ENCODE measurements at places on chromosomes 16 and 17. TPM values are rescaled to one million over a fixed set of nuclear protein-coding genes. Genes with fewer than 3 reads are reported as not detected.

DNA sequence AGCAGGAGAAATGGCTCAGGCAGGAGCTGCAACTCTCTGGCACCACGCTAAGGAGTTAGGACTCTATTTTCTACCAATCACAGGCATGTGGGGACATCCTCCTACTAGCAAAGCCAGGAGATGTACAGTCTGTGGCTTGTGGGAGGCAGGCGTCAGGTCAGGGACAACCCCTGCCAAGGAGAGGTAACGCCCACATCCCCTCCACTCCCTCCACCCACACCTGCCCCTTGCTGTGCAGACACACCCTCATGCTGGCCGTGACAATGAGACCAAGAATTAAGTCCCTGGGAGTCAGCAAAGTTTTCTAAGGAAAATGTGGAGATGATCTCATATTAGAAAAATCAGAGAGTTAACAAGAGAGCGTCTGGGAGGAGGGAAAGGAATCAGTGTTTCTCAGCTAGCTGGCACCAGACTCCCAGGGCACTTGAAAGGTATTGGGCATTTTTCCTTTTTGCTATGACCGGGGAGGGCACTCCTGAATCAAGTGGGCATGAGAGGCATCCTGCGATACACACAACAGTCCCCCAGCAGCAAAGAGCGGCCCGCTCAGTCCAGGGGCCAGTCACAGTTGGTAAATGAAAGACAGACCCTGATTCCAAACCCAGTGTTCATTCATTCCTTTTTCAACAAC lies 87.3 kb upstream of the RPL38 start:
- peak; percentile 37 for DNase-seq

The ATP2A3 gene
- total RNA-seq = 0.04 TPM

GRCh38 chr17:39144416-39144840 lies 7.0 kb downstream of the PLXDC1 start:
- peak; percentile 92 for DNase-seq

GRCh38 chr17:39636587-39636926 lies 387 bp upstream of the STARD3 start:
- no peak for DNase-seq

GRCh38 chr16:47461598-47462266 lies 601 bp downstream of the PHKB start:
- peak; percentile 72 for DNase-seq

The DNASE1L2 gene
- total RNA-seq = not detected

DNA sequence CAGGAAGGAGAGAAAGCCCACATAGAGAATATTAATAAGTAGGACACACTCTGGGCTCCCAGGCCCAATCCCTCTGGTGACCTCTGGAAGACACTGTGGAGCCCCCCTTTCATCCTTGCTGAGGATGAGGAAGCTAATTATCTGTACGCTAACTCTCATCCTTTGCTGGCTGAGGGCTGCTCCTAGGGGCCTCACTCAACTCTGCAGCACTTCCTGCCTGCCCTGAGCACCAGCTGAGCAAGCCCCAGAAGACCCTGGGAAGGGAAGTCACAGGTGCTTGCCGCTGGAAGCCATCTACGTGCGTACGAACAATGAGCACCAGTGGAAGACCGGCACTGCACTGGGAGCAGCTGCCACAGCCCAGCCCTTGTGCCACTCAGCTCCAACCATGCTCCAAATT lies 145.8 kb upstream of the CDH5 start:
- DNase-seq = no peak

DNA sequence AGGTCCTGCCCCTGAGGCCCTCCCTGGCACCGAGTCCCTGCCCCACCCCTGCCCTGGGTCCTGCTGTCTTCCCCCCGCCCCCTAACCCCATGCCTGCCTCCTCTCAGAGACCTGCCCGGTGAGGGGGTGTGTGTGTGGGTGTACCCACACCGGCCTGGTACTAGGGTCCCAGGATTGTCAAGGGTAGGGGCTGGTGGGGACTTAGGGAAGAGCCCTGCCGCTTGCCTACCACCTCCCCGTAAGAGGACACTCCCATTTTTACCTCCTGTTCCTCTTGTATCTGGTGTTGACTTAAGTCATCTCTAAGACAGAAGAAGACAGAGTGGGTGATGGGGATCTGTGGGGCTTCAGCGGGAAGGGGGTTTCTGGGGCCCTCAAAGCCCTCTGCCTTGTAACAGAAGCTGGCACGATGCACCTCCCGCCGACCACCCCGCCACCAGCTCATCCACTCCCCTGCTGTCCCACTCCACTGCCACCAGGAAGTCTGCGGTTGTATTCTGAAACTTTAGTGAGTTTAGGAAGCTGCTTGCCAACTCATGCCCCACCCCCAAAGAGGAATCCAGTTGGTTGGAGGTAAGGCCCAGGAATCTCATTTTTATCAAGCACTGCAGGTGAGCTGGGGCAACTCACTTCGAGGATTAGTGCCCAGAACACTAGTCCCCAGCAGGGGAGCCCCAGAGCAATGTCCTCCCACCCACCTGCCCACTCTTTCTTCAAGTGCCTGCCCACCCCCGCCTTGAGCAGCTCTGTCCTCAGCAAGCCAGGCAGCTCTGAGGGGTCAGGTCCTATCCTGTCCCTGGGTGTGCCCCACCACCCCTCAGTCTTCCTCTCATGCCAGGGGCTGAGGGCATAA lies 5.6 kb downstream of the SPATA32 start:
- no peak for DNase-seq

DNA sequence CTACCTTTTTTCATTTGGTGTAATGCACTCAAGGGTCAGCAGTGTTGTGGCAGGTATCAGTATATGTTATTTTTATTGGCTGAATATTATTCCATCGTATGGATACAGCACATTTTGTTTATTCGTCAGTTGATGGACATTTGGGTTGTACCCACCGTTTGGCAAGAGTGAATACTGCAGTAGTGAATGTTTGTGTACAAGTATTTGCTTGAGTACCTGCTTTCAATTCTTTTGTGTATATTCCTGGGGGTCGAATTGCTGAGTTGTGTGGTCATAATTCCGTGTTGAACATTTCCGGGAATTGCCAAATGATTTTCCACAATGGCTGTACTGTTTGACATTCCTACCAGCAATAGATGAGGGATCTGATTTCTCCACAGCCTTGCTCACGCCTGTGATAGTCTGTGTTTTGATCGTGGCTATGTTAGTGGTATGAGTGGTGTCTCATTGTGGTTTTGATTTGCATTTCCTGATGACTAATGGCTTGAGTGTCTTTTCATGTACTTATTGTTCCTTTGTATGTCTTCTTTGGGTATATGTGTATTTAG lies 108.4 kb downstream of the OR1D5 start:
- peak; percentile 82 for DNase-seq

The CKLF gene
- total RNA-seq = 163 TPM

The ZKSCAN2 gene
- 2.6 TPM for total RNA-seq

The PRKCB gene
- total RNA-seq = under 0.01 TPM

GRCh38 chr17:5838661-5839300 lies 231.4 kb upstream of the WSCD1 start:
- no peak for DNase-seq

The C16orf46 gene
- 0.80 TPM for total RNA-seq

The ABHD15 gene
- total RNA-seq = 6.2 TPM

The PPM1E gene
- total RNA-seq = 0.88 TPM

The AIPL1 gene
- total RNA-seq = not detected

The ARL5C gene
- total RNA-seq = not detected

DNA sequence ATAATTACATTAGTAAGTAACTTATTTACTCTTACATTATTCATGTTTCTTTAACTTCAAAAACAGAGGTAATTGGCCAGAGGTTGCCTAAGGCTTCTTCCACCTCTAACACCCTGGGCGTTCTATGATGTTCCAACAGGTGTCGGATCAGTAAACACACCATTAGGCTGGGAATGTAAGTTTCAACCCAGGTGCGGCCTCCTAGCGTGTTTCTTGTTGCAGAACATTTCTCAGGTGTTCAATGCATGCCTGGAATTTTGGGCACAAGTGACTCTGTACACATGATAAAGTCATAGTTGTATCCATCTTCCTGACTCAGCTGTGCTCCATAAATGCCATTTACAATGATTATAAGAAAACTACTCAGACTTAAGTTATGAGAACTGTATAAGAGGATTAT lies 1.0 kb downstream of the KRTAP2-2 start:
- no peak for DNase-seq

The GLP2R gene
- 2.8 TPM for total RNA-seq

DNA sequence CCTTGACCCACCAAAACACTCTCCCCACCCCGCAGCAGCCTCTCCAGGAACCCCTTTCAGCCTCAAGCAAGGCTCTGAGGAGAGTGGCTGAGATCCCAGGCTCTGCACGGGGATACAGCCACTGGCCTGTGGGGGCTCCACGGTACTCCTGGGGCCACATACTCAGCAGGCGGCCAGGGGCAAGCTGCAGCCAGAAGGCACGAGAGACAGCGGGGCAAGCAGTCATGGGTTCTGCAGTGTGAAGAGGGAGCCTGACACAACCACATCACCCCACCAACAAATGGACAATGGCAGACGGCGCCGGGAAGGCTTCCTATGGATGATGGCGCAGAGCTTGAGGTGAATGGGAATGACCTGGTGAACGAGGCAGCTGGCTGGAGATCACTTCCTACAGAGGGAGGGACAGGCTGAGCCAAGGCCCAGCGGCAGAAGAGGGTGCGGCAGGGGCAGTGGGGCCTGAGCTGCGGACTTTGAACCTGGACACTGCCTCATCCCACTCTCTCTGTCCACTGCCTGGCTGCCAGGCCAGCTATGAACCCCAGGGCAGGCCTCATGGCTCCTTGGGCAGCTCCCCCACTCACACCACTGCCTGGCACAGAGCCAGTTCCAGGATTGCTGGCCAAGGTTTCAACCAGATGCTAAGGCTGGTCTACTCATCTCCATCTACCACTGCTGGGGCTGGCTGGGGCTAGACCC lies 10.8 kb upstream of the BCAR1 start:
- DNase-seq = no peak

The DNAAF8 gene
- 6.4 TPM for total RNA-seq

GRCh38 chr17:77478281-77478680 lies 337.5 kb downstream of the SEC14L1 start:
- no peak for DNase-seq

DNA sequence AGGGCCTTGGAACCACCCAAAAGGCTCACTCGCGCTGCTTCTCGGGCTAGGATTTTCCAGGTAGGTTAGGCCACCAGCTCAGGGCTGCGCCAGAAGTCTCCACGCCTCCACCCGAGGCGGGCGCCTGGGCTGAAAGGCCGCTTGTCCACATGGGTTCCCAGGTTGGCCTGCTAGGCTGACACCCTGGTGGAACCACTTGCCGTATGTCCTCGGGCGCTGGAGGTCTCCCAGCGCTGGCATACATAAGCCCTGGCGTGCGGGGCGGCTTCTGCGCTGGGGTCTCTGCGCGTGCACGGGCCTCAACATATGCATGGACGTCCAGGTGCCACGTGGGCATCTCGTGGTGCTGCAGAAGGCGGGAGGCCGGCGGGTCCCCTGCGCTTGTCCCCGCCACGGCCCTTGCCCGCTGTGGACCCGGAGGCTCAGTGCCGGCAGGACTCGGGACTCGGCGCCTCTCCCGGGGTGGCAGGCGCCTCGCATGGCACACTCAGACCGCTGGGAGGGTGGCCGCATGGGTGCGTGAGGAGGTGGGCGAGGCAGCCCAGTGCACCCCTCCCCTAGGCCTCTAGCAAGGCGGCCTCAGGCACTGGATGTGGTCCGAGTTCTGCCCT lies 47.2 kb upstream of the ZNF629 start:
- no peak for DNase-seq

All from H4 (cell line).